ENCODE measurements at places on chromosomes 1 and 21.

- DNase-seq = no peak
Observed at GRCh38 chr1:201842472-201843027, 13.6 kb downstream of the IPO9 start.

GRCh38 chr21:41597811-41598231 is 89.9 kb upstream of the TMPRSS2 start:
- no peak for DNase-seq

- DNase-seq = peak; percentile 55
Observed at GRCh38 chr21:28393279-28393678, 599.4 kb downstream of the LTN1 start.

- DNase-seq = no peak
Observed at GRCh38 chr1:102733491-102734236, 374.7 kb downstream of the COL11A1 start.

GRCh38 chr1:109649491-109649914 is 6.4 kb upstream of the GSTM4 start:
- peak; percentile 59 for DNase-seq

GRCh38 chr1:215113776-215114153 is 31.2 kb downstream of the KCNK2 start:
- no peak for DNase-seq

- no peak for DNase-seq
Observed at GRCh38 chr1:210978316-210978973, 155.5 kb downstream of the KCNH1 start.

- DNase-seq = no peak
Observed at GRCh38 chr1:84303314-84303830, 1.9 kb downstream of the SAMD13 start.

DNA sequence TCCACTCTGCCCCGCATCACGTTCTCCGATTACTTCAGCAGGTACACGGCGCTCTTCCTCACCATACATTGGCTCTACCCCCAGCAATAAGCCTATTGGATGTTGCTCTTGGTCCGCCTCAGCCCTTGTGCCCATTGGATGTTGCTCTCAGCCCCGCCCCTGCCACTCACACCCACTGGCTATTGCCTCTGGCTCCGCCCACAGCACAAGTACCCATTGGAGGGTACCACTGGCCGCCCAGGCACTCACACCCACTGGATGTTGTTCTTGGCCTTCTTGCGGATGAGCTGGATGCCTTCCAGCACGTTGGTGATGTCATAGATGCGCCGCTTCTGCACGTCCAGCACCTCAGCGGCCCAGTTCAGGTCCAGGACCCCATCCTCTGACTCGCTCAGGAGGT is 9.4 kb downstream of the E2F2 start:
- DNase-seq = no peak

DNA sequence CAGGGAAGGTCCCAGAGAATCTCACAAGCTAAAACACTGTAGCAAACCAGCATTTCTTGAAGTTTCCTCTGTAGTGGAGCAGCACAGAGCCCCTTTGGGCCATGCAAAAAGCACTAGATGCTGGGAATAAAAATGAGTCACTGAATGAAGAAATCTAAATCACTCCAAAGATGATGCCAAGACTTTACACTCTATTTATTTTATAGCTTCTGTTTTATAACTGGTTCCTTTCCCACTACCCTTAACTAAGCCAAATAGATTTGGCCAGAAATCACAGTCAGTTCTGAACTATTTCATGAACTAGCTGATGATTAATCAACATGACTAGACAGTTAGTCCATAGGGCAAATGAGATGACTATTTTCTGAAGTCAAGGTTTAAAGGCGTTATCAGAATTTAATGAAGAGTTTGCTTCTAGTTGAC is 89.5 kb downstream of the SCMH1 start:
- no peak for DNase-seq

DNA sequence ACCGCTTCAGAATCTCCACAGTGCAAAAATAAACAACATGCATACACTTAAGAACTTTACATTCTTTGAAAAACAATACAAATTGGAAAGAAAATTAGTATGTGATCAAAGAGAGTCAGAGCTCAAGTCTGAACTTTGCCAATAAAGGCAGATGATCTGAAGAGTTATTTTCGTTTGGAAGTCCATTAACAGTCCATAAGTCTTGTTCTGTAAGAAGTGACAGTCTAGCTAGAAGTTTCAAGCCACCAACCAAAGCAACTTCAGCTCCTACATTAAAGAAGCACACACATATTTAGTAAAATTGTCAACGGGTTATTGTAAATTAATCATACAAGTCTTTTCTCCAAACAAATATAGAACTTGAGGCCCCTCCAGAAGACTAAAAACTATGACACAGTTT is 20.7 kb downstream of the ANGEL2 start:
- peak; percentile 66 for DNase-seq

- DNase-seq = no peak
Observed at GRCh38 chr21:37829447-37829846, 86.8 kb downstream of the KCNJ6 start.

- DNase-seq = peak; percentile 22
Observed at GRCh38 chr1:211975152-211975941, 60.0 kb downstream of the INTS7 start.

DNA sequence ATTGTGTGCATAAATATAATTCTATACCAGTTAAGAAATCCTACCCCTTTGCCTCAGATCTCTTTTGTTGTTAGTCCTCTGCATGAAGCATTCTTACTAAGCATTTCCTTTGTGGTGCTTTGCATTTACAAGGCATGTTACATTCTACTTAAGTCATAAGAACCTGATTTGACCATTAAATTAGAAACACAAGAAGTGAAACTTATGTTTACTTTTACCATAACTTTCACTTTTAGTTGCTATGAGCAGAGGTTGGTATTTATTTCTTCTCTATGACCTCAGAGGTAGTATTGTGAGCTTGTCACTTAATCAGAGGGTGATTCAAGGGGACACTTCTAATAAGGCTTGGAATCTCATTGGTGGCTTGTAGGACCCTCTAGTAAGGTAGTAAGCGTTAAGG is 9.0 kb downstream of the FAM20B start:
- peak; percentile 33 for DNase-seq

- no peak for DNase-seq
Observed at GRCh38 chr21:44765231-44766013, 36.2 kb downstream of the UBE2G2 start.

DNA sequence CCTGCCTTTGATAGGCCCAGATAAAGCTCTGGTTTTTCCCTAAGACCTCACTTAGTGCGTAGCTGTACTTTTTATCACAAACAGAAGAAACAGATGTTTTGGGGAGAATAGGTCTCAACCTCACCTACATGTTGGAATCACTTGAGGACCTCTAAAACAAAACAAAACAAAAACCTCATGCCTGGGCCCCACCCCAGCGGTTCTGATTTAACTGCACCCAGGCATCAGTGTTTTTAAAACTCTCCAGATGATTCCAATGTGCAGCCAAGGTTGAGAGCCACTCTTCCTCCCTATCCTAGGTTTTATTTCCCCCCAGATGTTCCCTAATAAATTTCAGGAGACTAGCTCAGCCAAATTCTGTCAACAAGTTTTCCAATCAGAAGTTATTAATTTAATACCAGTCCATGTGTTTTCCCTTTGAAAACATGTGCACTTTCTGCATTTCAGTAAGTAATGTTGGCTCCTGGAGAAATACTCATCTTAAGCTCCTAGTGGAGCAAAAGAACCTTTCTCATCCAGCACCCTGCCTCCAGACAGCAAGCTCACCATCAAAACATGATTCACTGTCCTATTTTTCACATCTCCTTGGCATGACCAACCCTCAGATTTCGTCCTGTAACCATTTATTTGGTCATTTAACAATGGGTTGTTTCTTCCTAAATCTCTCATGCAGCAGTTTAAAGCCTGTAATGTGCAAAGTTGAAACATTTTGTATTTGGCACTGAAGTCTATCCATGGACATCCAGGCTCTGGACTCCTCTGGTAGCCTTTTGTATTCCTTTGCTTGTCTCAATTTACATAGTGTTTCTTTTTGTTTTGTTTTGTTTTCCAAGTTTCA is 27.5 kb downstream of the LRRC8C start:
- no peak for DNase-seq

GRCh38 chr1:72724951-72725861 is 442.9 kb upstream of the NEGR1 start:
- DNase-seq = no peak

GRCh38 chr1:183719289-183719688 is 66.2 kb upstream of the APOBEC4 start:
- no peak for DNase-seq

DNA sequence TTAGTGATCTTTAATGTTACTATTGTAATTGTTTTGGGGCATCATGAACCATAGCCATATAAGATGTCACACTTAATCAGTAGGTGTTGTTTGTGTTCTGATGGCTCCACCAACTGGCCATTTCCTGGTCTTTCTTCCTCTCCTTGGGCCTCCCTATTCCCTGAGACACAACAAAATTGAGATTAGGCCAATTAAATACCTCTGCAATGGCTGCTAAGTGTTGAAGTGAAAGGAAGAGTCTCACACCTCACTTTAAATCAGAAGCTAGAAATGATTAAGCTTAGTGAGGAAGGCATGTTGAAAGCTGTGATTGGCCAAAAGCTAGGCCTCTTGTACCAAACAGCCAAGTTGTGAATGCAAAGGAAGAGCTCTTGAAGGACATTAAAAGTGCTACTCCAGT is 30.7 kb downstream of the PPP2R5A start:
- DNase-seq = peak; percentile 15

GRCh38 chr1:114669562-114670082 is at the start of gene DENND2C:
Gene DENND2C, minus strand, starts transcription at chr1:114670049. Its CDS starts 44,065 bp downstream, at chr1:114625984.
- DNase-seq = no peak

DNA sequence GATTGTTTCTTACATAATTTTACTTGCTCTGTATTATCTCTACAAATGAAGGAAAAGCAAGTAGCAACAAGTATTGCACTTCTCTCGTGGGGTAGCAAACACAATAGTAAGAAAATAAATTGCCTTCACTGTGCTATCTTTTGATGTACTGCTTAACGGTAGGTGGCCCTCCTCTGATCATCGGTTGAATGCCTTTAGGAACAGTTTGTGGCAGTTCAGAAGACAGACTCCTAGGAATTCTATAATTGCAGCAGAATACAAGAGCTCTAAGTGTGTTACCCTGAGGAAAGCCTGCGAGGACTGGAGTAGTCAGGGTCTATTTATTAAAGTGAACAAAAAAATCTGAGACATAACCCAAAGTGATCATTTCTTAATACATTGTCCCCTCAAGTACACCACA is 1135.9 kb downstream of the KCNT2 start:
- DNase-seq = no peak

DNA sequence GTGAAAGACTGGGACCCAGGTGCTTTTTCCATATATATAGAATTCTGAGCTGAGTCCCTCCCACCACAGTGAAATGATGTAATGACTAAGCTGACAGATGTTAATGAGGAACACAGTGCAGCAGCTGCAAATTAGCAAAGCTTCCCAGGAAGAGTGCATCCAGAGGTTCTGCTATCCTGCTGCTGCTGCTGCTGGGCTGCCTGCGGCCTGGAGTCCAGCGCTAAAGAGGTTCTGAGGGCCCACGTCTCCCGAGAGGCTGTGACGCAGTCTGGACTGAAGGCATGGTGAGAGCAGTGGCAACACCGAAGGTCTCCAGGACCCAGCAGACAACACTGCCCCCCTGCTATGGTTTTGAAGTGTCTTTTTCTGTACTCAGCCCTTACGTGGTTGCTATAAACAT is 63.9 kb downstream of the URB2 start:
- no peak for DNase-seq

DNA sequence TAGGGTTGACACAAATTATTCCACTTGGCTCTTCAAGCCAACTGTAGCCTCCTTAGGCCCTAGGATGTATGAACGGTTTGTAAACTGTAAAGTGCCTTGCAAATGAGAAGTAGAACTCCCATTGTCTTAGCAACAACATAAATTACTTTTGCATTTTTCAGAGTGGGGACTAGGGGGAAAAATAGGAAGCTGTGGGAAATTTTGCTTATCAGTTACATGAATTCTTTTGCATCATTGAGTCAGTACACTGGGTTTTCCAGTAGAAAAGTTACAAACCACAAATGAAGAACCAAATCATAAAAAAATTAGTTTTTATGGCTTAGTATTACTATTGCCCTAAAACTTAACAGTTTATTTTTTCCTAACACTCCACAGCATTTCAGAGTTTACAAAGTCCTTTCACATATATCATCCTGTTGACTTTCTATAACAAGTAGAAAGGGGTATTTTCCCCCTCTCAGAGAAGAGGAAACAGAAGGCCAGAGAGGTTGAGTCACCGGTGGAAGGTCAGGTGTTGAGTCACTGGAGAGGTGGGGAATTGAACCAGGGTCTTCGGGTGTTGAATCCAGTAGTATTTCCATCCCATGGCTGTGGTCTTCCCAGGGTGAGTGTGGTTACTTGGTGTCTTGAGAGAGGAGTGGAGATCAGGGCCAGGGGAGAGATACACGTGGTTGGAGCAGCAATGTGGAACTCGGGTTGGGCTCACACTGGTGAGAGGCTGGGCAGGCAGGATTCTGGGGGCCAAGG is 71.9 kb upstream of the USP24 start:
- no peak for DNase-seq

- no peak for DNase-seq
Observed at GRCh38 chr21:34835526-34835925, 166.7 kb downstream of the CLIC6 start.

DNA sequence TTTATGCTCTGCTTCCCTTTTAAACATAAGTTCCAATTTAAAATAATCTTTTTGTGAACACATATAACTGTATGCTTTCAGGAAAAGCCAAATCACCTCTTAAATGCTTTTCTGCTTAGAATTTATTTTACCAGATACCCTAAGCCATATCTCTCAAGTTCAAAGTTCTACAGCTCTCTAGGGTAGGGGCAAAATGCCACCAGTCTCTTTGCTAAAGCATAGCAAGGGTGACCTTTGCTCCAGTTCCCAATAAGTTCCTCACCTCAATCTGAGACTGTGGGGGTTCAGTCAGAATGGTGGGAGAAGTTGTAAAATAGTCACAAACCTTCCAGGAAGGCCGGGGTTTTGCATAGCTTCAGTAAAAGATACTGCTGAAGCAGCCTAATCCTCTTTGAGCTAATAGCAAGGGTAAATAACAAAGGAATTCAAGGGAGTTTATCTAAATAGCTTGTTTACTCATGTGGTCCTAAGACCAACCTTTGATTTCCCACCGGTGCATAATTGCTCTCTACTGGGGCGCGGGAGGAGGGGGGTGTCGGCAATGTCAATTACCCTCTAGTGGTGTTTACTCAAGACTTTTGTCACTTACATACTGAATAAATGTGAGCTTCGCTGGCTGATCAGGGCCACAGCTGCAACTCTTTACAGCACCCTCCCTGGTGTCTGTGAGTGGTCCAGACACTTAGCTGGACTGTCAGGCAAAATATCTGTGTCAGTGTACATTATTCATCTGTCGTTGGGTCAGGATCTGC is 1376.2 kb downstream of the NCAM2 start:
- DNase-seq = peak; percentile 78

DNA sequence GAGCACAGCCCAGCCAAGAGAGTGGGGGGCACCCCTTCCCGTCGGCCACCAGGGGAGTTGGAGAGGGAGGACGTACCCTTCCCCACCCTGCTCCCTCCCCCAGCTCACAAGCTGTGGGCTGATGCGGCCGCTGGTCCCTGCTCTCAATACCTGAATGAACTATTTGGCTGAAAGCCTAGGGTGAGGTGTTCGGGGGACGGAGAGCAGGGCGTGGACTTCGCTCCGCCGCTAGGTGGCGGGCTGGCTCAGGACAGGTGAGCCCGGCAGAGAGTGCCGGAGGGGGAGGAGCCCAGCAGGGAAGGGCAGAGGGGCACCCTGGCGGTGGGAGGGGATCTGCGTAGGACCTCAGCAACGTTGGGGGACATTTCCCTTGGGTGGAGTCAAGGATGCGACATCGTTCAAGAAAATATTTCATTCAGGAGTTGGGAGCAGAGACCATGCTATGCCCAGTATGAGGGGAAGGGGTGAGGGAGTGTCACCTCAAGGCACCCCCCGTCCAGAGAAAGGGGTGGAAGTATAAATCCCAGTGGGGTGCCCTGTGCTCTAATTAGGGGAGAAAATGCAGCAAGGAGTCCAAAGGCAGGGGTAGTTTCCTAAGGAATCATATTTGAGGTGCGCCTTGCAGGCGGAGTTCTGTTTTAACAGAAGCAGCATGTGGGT is 12.0 kb upstream of the RHBG start:
- DNase-seq = peak; percentile 44
